ENCODE measurements at places on chromosomes 13 and 19. TPM values are rescaled to one million over a fixed set of nuclear protein-coding genes. Genes with fewer than 3 reads are reported as not detected.

GRCh38 chr13:26962671-26963070 is 202.1 kb upstream of the GPR12 start:
- no peak for DNase-seq

Gene SLC8A2
- not detected for polyA plus RNA-seq

Gene ZNF557
- 5.4 TPM for polyA plus RNA-seq

Gene APOC1
- not detected for polyA plus RNA-seq

Gene ZNF382
- 10.3 TPM for polyA plus RNA-seq

DNA sequence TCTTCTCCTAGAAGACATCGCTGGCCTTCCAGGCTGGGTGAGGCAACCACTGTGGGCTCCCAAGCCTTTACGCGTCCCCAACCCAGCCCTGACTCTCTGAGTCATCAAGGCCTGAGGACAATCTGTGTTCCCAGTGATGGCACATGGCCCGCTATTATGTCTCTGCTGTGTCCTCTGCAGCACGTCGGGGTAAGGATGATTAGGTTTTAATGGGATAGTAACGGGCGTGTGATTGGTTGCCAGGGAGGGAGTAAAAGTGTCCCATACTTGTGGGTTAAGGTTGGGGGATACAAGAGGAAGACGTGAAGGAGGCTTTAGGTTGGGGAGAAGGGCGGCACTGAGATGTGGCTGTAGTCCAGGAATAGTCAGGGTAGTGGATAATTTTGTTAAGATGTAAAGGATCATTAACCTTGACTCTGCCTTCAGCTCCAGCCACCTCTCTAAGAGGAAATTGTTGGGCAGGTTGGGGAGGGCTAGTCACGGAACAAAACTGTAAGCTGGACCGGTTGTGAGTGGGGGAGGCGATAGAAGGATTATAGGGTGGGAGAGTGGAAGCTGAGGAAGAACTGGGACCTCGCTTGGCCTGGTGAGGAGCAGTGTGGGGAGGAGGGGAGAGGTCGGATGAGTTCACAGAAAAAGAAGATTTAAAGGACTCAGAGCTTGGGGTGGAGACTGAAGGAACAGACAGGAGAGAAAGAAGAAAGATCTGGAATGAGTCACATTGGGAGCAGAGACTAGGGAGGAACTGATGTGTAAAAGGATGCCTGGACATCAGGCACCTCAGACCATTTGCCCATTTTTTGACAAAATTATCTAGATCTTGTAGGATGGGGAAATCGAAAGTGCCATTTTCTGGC is 27.9 kb upstream of the IGFL1 start:
- DNase-seq, result no peak

Gene RNU6-9
- polyA plus RNA-seq, result not detected

DNA sequence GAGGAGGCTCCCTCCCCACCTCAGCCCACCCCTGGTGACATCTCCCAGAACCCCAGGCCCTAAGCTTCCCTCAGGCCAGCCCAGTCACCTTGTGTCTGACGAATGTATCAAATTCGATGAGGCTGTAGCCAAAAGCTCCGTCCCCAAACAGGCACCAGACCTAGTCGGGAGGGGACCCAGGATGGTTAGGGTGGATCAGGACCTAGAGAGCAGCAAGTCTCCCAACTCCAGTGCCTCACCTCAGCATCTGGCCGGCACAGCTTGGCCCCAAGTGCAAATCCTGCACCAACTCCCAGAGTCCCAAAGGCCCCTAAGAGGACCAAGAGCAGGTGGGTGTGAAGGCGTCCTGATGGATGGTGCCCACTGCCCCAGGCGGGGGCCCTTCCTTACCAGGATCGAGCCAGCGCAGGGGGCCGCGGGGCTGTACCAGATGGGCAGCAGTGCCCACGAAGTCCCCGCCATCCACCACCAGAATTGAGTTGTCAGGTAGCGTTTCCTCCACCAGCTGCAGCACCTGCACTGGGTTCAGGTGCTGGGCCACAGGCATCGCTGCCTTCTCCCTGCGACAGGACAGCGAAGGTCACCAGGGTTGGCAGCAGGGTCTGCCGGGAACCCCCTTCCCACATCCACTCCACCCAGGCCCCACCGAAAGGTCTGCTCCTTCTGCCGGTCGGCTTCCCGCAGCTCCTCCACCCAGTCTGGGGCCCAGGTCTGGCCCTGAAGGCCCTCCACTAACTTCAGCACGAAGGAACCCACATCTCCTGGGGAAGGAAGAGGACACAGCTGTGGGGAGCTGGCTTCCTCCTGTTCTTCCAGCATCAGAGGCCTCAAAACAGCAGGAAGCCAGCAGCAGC is 8.8 kb downstream of the SYDE1 start:
- DNase-seq, result no peak

DNA sequence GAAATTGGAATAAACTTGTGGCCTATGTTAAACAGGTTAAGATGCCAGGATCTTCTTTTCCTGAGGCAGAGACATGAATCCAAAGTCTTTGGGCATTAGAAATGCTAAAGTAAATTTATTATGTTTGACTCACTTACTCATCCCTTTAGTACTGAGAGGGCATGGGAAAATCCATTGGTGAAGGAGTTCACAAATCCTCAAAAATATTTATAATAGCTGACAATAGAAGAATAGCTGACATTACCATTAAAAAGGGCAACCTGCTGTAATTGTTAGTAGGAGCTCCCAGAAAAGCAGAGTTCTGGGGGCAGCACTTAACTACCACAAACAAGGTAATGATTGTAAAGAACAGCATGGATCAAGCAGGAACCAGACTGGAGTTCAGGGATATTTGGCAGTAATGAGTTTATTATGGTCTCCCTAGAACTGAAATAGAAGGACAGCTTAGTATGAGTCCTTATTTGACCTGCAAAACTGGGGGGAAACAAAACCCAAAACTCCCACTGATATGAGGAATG is 285.8 kb upstream of the KLHL1 start:
- no peak for DNase-seq

DNA sequence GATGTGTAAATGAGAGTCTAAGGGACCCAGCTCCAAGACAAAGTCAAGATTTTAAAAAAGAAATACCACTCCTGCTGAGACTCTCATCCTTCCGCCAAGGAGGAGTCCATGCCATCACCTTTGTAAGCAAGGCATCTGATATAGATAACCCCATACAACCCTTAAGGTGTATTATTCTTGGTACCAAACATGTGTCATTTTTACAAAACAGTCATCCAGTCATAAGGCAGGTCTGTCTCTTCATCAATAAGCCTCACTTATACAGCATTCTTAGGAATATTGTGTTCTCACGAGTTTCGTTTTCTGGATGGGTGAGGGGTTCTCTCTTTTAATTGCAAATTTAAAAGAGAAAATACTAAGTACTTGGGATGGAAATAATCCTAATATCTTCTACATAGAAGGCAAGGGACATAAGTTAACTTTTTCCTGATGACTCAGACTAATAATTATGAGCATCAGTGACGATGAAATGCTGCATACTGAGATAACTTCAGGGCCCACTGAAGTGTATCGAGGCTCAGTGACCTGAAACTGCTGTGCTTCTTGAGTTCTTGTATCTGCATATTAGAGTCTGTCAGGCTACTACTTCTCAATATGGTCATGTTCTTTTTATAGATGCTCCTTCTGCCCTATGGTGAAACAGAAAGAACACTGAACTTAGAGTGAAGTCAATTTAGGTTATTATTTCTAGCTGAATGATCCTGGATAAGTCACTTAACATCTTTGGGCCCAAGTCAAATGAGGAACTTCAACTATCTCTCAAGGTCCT is 166.6 kb downstream of the KLF12 start:
- DNase-seq, result no peak

- DNase-seq, result peak; percentile 61
These were observed 5.9 kb upstream of the CACNG7 start for GRCh38 chr19:53903055-53903680.

GRCh38 chr13:98089246-98089645 is 53.6 kb upstream of the FARP1 start:
- DNase-seq, result no peak

- no peak for DNase-seq
These were observed 26.5 kb downstream of the MRPL57 start for GRCh38 chr13:21202767-21203531.

Gene FUT3
- polyA plus RNA-seq, result not detected

DNA sequence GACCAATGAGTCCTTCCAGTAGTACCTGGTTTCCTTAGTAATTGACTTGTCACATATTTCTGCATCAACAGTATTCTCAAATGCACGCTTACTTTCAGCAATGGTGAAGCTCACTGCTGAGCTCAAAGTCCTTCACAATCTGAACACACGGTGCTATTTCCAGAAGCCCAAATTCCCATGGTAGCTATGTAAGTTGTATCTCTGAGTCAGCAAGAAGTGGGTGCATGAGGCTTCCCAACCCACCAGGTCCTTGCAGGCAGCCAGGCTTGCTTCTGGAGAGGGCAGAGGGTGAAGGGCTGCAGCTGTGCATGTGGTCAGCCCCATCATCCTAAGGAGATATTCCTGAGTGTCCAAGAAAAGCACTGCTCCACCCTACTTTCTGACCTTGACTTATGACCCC is 25.7 kb downstream of the COL4A2 start:
- DNase-seq, result no peak

Gene SETDB2
- 15.0 TPM for polyA plus RNA-seq

DNA sequence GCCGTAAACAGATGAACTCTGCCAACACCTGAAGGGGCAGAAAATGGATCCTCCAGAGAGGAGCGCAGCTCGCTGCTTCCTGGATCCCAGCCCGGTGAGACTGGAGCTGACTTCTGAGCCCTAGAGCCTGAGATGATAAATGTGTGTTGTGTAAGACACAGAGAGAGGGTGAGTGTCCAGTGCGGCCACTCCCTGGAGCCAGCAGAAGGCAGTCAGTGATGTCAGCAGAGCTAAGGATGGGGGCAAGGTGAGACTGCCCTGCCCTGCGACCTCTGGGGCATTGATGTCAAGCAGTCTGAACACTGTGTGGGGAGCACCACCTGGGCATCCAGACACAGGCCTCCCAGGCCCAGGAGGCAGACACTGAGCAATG is 9.7 kb upstream of the SLC35E1 start:
- DNase-seq, result no peak

DNA sequence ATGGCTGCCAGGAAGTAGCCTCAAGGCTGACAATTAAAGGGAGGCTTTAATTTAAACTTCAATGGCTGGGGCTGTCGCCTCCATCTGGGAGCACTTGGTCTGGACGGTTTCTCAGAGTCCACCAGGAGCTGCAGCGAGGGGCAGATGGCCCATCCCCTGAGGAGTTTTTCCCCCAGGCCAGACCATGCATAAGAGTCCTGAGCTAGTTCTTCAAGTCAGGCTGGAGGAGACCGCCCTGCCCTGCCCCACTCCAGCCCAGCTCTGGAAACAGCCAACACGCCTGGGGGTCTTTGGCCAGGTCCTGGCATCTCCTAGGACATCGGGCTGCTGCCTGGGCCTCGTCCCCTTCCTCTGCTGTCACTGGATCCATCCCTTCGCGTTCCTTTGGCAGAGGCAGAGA is 5.3 kb upstream of the ACTN4 start:
- no peak for DNase-seq

DNA sequence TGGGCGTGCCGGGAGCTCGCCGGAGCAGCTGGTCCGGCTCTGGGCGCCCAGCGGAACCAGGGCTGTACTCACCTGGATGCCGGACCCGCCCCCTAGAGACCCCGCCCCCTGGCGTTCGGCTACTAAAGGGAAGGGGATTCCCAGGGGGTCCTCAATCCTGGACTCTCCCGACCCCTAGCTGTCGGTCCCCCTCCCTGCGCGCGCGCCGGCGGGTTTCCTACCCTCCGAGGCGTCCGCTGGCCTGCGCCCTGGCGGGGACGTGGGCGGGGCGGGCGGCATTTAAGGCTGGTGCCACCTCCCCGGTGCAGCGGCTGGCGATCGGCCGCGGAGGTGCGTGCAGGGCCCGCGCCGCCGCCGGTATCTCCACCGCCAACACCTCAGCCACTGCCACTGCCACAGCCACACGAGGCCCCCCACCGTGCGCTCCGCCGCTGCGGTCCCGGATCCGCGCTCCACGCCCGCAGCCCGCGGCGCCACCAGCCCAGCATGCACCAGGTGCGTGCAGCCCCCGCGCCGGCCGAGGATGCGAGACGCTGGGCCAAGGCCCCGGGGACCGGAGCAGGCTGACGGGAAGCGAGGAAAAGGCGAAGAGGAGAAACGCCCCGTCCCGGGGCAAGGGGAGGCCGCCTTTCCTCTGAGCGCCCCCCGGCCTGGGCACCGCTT is at the start of gene ATP12A:
Gene ATP12A, plus strand, starts transcription at position 151 of the 663 bp plus-strand sequence. Its CDS starts 336 bp downstream, at position 487.
- no peak for DNase-seq

Gene MYH14
- not detected for polyA plus RNA-seq

Gene TBXA2R
- polyA plus RNA-seq, result 6.4 TPM

DNA sequence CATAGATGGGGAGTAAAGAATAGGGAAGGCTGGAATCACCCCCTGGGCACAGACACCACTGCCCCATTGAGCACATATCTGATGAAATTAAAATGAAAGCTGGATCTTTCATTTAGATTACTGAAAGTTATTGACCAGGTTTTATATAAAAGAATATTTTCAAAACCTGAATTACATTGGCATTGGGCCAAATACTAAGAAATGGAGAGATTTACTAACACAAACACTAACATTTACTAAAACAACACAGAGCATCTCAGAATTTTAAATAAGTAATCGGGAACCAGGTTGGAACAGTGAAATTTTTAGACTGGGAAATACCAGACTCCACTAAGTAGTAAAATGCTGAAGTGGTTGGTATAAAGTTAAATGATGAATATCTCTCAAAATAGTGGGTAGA is 88.9 kb downstream of the HS6ST3 start:
- no peak for DNase-seq

DNA sequence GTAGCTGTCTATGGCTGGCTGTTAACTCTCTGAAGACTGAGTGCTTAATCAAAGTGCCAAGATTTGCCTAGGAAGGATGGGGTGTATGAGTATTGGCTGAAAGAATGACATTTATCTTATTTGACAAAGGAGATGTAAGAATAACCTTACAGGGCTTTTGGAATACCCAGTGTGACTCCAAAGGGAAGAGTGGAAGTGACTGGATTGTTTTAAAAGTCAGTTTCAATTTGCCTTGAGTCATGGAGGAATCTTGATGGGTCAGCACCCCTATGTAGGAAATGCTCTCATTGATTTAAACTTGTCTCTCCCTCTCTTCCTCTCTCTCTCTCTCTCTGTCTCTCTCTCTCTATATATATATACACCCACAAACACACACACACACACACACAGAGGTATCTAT is 118.4 kb upstream of the CLDN10 start:
- DNase-seq, result no peak
